ENCODE measurements at places on chromosomes 1 and 21. TPM values are rescaled to one million over a fixed set of nuclear protein-coding genes. Genes with fewer than 3 reads are reported as not detected.

- no peak for DNase-seq
- no peaks in the 10 kb centered on the region for H3K36me3 ChIP-seq
- H3K27ac ChIP-seq, result no peak overlapping the region
- no peak overlapping the region for H3K4me3 ChIP-seq
- no peaks in the 10 kb centered on the region for H3K27me3 ChIP-seq
These were observed 27.8 kb downstream of the RHCE start for GRCh38 chr1:25392841-25393240.

- H3K27me3 ChIP-seq, result no peaks in the 10 kb centered on the region
- H3K36me3 ChIP-seq, result peaks cover 66% of the 10 kb centered on the region
- no peak overlapping the region for H3K27ac ChIP-seq
- no peak for DNase-seq
These were observed 8.1 kb downstream of the MTHFR start for GRCh38 chr1:11797525-11798216.

GRCh38 chr1:27529704-27530018 is 39.7 kb upstream of the WASF2 start:
- H3K36me3 ChIP-seq, result peaks cover 12% of the 10 kb centered on the region
- H3K4me3 ChIP-seq, result no peak overlapping the region
- DNase-seq, result no peak
- peaks cover 57% of the 10 kb centered on the region for H3K4me1 ChIP-seq
- H3K27me3 ChIP-seq, result no peaks in the 10 kb centered on the region

GRCh38 chr1:234111458-234112142 is 207.1 kb downstream of the SLC35F3 start:
- no peak for DNase-seq
- H3K36me3 ChIP-seq, result no peaks in the 10 kb centered on the region
- peaks cover 10% of the 10 kb centered on the region for H3K27me3 ChIP-seq
- no peak overlapping the region for H3K27ac ChIP-seq
- H3K4me3 ChIP-seq, result no peak overlapping the region
- peaks cover 4% of the 10 kb centered on the region for H3K4me1 ChIP-seq

DNA sequence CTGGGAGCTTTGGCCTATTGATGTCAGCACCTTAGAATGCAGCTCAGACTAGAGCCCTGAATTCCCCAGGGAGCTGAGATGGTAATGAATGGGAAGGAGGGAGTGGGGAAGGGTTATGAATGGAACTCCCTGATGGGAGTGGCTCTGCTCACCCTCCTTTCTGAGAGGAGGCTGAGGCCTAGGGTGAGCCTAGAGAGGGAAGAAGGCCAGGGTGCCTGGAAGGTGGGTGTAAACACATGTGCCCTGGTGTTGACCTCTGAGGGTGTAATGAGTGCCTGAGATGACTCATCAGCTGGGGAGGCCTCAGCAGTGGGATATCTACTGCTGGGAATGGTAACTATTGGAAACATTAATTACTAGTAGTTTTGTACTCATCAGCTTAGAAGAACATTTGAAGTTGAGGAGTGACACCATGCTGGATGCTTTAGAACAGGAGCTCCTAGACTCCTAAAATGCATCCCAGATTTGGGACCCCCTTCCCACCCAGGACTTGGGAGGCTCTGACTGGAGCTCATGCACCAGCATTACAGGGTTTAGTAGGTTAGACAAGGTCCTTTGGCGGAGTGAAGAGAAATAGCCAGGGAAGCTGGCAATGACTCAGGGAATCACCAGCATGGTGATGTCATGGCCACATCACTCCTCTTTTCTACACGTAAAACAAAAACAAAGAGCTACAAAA is 16.0 kb upstream of the PIGV start:
- H3K36me3 ChIP-seq, result peaks cover 100% of the 10 kb centered on the region
- no peak for DNase-seq
- peak overlapping the region; percentile 11 for H3K27ac ChIP-seq
- H3K4me1 ChIP-seq, result peaks cover 8% of the 10 kb centered on the region
- no peak overlapping the region for H3K4me3 ChIP-seq

GRCh38 chr1:47814612-47815395 is 182.4 kb downstream of the TRABD2B start:
- H3K4me1 ChIP-seq, result no peaks in the 10 kb centered on the region
- H3K36me3 ChIP-seq, result no peaks in the 10 kb centered on the region
- DNase-seq, result no peak
- no peak overlapping the region for H3K27ac ChIP-seq

GRCh38 chr1:24871306-24871901 is 58.7 kb downstream of the RUNX3 start:
- H3K27me3 ChIP-seq, result no peaks in the 10 kb centered on the region
- DNase-seq, result no peak
- no peak overlapping the region for H3K27ac ChIP-seq
- H3K4me3 ChIP-seq, result no peak overlapping the region
- no peaks in the 10 kb centered on the region for H3K36me3 ChIP-seq
- peaks cover 11% of the 10 kb centered on the region for H3K4me1 ChIP-seq

GRCh38 chr1:208131621-208132286 is 112.4 kb downstream of the PLXNA2 start:
- H3K36me3 ChIP-seq, result no peaks in the 10 kb centered on the region
- H3K27me3 ChIP-seq, result peaks cover 5% of the 10 kb centered on the region
- H3K27ac ChIP-seq, result no peak overlapping the region
- no peak overlapping the region for H3K4me3 ChIP-seq
- H3K4me1 ChIP-seq, result peaks cover 7% of the 10 kb centered on the region

DNA sequence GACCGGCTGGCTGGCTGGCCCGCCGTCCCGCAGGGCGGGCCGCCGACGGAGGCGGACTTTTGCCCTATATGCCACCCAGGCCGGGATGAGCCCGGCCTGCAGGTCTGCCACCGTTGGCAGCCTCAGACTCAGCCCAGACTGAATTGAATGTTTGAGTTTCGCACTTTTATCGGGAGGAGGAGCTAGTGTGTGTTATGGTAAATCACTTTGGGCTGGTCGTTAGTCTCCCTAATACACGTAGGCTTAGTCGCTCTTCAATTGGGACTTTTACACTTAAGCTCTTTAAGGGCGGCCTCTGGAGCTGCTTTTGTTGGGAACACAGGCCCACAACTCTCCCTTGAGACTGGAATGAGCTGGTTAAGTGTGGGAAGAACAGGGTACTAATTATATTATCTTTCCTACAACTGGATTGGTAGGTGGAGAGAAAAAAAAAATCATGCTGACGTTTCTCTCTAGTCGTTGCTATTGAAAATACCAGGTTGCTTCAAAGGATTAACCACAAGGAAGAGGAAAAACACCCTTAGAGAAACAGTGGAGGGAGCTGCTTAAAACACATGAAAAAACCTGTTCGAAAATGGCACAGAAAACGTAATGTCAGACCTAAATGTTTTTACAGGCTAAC is 1.4 kb upstream of the IRF2BP2 start:
- no peak for DNase-seq
- peaks cover 42% of the 10 kb centered on the region for H3K4me1 ChIP-seq
- H3K27me3 ChIP-seq, result no peaks in the 10 kb centered on the region
- peak overlapping the region; percentile 99 for H3K27ac ChIP-seq

- no peaks in the 10 kb centered on the region for H3K27me3 ChIP-seq
- H3K27ac ChIP-seq, result no peak overlapping the region
- no peak for DNase-seq
- no peak overlapping the region for H3K4me3 ChIP-seq
- peaks cover 8% of the 10 kb centered on the region for H3K36me3 ChIP-seq
These were observed 4.4 kb downstream of the DVL1 start for GRCh38 chr1:1344655-1345361.

DNA sequence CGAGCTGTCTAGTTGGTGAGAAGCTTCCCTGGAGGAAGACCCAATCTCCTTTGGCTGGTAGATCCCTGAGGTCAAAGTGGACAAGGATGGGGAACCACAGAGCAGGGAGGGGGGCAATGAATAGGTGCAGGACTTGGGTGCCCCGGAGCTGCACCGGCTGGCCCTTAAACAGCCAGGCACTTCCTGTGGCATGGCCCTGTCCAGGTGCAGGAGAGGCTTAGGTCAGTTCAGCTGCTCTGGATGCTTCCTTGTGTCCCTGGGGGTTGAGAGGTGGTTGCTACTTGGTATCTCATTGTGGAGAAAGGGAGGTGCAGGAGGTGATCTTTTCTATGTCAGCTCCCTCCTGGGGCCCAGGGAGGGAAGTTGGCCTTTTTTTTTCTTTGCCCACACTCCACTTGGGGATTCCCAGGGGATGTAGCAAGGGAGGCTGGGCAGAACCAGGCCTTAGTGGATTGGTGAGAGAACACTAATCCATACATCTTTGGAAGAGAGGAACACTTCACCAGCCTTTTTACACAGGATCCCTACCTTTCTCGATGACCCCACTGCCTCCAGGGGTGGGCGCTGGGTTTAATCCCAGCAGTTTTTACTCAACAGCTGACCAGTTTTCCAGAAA is 1.2 kb upstream of the ST3GAL3 start:
- DNase-seq, result no peak
- H3K4me3 ChIP-seq, result no peak overlapping the region
- no peaks in the 10 kb centered on the region for H3K27me3 ChIP-seq
- H3K36me3 ChIP-seq, result peaks cover 34% of the 10 kb centered on the region

DNA sequence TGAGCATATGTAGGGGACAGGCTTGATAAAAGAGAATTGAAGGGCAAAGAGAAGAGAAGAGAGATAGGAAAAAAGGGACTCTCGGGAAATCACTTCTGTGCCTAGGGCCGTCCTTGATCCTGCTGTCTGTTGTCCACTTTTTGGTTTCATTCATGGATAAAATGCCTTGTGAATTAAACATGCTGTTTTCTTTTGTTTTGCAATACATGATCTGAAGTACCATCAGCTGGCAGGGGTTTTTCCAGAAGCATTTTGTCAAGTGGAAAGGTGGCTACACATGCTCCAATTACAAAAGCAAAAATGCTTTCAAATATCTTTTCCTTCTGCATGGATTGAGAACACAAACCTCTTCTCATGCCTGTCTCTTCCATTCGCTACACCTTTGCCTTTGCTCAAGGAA is 361.7 kb downstream of the PDE4B start:
- no peak for DNase-seq
- H3K4me3 ChIP-seq, result no peak overlapping the region
- H3K27ac ChIP-seq, result no peak overlapping the region
- peaks cover 15% of the 10 kb centered on the region for H3K27me3 ChIP-seq
- no peaks in the 10 kb centered on the region for H3K36me3 ChIP-seq

- H3K27ac ChIP-seq, result no peak overlapping the region
- peaks cover 6% of the 10 kb centered on the region for H3K4me1 ChIP-seq
- peaks cover 1% of the 10 kb centered on the region for H3K27me3 ChIP-seq
- no peaks in the 10 kb centered on the region for H3K36me3 ChIP-seq
These were observed 76.4 kb downstream of the FHAD1 start for GRCh38 chr1:15323351-15323988.

GRCh38 chr1:55304229-55304740 is 89.1 kb upstream of the USP24 start:
- no peak overlapping the region for H3K27ac ChIP-seq
- no peaks in the 10 kb centered on the region for H3K4me1 ChIP-seq
- no peak overlapping the region for H3K4me3 ChIP-seq

DNA sequence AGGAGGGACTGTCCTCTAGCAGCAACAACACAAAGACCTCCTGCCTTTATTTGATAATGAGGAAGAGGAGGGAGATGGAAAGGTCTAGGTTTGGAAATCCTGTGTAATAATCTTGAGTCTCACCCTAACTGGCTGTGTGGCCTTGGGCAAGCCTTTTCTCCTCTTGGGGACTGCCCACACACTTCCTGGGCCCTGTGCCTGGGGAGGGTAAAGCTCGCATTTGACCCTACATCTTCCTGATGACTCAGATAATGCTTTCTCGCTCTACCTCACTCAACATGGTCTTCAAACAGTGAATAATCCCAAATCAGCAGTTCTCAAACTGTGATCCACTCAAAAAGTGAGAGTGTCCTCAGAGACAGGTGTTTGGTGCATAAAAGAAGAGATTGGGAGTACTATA is 81.2 kb downstream of the VWA5B1 start:
- no peak for DNase-seq
- H3K36me3 ChIP-seq, result no peaks in the 10 kb centered on the region
- peaks cover under 1% of the 10 kb centered on the region for H3K4me1 ChIP-seq
- peaks cover 28% of the 10 kb centered on the region for H3K27me3 ChIP-seq

DNA sequence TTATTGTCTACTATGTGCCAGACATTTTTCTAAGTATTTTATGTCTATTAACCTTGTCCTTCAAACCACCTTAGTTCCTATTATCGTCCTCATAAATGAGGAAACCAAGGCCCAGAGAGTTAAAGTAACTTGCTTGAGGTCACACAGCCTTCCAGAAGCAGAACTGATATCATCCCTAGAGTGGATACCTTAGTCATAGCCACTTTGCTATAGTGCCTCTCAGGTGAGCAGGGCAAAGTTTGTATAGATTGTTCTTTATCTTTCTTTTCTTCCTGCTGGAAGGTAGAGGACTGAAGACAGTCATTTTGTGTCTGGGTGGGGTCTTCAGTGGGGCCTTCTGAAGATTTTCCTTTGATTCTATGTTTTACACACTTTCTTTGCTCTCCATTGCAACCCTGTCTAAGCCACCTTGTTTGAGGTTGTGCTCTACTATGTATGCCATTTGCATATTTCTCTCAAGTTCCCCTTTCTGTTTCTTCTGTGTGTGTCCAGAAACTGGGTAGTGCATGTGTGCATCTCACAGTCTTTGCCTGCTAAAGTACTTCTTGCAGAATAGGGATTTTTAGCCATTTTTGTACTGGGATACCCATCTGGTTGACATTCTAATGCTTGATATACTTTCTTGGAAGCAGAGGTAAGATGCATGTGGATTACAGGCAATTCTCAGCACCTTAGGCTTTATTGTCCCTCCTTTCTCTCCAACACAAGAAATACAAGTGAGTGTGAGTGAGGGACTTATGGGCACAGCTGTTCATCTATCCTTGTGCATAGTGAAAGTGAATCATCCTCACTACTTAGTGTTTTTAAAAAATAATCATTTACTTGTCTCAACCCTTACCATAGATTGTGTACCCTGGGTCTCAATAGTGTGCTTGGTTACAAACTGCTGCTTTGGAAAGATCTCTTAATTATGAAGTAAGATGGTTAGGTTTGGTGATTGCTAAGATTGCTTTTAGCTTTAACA is 207.6 kb upstream of the HMCN1 start:
- H3K27me3 ChIP-seq, result no peaks in the 10 kb centered on the region
- DNase-seq, result no peak
- no peak overlapping the region for H3K4me3 ChIP-seq
- no peaks in the 10 kb centered on the region for H3K36me3 ChIP-seq
- no peaks in the 10 kb centered on the region for H3K4me1 ChIP-seq

GRCh38 chr1:155776414-155776813 is 80.6 kb downstream of the GON4L start:
- DNase-seq, result no peak
- H3K36me3 ChIP-seq, result peaks cover 69% of the 10 kb centered on the region
- no peaks in the 10 kb centered on the region for H3K27me3 ChIP-seq
- no peaks in the 10 kb centered on the region for H3K4me1 ChIP-seq
- H3K27ac ChIP-seq, result no peak overlapping the region

Gene ITLN1
- not detected for total RNA-seq

Gene SMIM34
- total RNA-seq, result not detected

Gene FOXO6
- 2.2 TPM for total RNA-seq

Gene LRRC53
- not detected for total RNA-seq

Data from CD4-positive, alpha-beta T cell (primary cell).